Right ventricle myocardium inferior (tissue), 1 donor: ENCODE measurements at places on chromosomes 16 and 17.

- no peak for DNase-seq
Observed at GRCh38 chr16:53912155-53912554, 208.2 kb downstream of the FTO start.

DNA sequence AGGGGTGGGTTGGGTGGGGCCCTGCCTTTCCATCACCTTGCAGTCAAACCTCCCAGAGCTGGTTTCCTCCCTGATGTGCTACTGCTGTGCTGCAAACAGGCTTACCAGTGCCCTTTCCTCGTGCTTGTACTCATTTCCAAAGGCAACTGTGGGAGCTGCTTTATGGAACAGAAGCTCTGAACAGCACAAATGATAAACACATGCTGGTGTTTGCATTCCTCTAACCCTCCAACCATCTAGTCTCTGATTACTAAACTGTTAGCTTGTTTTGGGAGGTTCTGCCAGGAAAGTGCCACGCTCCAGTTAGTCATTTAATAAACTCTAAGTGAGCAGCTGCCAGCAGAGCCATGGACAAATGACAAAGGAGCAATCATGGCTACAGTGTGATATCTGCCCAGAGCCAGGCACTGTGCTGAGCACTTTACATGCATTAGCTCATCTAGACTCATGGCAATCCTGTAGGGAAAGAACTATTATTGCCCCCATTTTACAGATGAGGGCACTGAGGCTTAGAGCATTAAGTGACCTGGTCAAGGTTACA is 110.4 kb downstream of the VAT1L start:
- no peak for DNase-seq

DNA sequence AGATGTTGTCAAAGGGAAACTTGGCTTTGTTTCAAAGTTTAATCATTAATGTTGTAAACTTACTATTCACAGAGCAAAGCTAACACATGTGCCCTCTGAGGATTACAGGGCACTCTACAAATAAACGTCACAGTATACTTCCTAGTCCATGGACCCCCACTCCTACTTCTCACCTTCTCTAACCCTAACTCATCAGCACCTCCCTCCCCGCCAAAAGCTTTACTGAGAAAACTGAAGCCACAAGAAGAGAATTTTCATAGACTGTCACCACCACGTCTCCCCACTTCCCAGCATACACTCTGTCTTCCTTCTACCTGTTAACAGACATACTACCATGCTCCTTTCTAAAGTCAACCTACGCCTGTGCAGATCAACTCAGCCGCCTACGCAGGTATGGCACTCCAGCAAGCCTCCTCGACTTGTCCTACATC is 29.0 kb downstream of the HELZ start:
- DNase-seq: no peak

DNA sequence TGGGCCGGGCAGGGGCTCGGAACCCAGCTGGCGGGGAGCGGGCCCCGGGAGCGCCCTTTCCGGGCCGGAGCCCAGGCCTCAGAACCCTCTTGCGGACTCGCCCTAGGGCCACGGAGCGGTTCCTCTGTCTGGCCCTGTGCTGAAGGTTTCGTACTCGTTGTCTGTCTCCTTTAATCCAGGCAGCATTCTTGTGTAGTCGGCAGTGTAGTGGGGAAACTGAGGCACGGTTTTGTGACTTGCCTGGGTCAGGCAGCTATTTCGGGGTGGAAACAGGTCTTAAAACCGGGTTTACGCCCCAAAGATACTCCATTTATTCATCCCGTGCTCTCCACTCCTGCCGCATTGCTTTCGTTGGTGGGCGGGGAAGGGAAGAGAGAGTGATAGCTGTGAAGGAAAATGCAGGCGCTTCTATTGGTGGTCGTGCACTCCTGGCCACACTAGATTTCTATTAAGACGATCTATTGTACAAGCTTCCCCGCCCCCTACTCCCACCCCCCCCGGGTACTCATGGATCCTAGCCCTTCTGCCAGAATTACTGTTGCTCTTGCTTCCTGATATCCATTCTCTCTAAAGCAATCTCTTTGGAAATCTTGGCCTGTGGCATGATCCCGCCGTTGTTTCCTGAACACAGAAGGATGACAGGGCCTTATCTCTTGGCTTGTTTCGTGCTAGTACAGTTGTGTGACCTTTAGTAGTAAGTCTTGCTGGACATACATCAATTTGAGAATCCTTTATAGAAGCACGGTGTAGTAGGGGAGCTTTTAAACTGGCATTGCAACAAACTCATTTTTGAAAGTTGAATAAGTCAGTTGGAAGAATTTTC is 751 bp downstream of the DCAF7 start:
- DNase-seq: no peak

GRCh38 chr16:48182979-48183537 is 27.3 kb upstream of the ABCC12 start:
- DNase-seq: no peak

DNA sequence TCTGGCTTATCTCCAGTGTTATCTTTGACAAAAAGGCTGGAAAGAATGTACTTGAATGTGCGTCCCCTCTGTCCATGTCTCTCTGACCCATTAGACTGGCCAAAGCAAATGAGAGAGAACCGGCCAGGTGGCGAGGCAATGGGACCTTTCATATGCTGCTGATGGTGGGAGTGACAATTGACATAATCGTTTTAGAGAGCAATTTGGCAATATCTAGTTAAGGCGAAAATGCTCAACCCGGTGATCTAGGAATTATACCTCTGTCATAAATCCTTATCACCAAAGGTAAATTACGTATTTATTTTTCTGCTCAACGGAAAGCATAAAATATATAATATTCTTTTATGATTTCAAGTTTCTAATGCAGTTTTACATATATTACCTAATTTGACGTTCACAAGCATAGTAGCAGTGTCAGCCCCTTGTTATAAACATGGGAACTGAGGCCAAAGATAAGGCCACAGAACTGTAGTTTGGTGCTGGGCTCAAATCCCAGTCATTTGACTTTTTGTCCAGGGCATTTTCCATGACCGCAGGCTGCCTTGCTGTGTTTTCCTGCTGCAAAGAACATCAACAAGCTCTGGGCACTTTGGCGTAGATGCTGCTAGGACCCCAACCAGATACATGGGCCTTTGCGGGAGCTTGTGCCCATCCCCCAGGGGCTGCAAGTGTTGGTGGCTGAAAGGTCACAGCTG is 14.7 kb upstream of the SDK2 start:
- DNase-seq: no peak
